ENCODE measurements at places on chromosomes 1 and 21.

- no peak for DNase-seq
Observed at GRCh38 chr1:179142889-179143299, 61.0 kb downstream of the TOR3A start.

DNA sequence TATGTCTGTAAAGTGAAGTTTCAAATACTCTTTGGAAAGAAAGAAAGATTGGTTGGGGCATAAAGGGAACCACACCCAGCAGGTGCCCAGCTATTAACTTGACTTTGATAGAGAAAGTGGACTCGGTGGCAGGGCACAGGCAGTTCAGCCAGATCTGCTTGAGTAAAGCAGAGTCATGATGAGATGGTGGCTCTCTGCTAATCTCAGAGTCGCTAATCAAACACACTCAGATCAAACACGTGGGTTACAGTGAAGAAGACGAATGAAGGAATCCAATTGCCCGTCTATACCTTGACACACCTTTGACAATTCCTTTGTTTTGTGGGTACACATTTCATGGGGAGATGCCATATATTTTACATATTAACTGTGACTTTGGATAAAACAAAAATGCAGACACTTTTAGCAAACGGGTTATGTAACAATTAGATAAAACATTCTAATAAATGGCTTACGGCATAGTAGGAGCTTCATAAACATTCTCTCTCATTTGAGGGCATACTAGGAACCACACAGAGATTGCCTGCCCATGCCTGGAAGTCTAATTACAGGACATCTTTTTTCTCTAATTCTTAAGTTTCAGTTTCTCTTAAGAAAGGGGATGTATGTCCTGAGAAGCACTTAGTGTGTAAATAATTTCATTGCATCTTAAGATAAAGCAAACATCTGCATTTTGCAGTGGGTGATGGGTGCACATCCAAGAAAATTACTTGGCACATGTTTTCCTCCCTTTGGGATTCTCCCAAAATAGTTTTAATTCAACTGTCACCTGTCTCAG is 7.2 kb downstream of the CBR1 start:
- DNase-seq = no peak

DNA sequence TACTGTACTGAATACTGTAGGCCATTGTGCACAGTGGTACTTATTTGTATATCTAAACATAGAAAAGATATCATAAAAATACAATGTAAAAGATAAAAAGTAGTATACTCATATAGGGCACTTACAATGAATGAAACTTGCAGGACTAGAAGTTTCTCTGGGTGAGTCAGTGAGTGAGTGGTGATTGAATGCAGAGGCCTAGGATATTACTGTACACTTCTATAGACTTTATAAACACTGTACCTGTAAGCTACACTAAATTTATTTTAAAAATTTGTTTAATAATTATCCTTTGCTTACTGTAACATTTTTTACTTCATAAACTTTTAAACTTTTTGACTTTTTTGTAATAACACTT is 82.5 kb downstream of the FGGY start:
- DNase-seq = no peak

GRCh38 chr1:173212952-173213491 is 5.9 kb upstream of the TNFSF4 start:
- DNase-seq = no peak

- DNase-seq = no peak
Observed at GRCh38 chr1:54800041-54800898, 853 bp downstream of the TTC22 start.

DNA sequence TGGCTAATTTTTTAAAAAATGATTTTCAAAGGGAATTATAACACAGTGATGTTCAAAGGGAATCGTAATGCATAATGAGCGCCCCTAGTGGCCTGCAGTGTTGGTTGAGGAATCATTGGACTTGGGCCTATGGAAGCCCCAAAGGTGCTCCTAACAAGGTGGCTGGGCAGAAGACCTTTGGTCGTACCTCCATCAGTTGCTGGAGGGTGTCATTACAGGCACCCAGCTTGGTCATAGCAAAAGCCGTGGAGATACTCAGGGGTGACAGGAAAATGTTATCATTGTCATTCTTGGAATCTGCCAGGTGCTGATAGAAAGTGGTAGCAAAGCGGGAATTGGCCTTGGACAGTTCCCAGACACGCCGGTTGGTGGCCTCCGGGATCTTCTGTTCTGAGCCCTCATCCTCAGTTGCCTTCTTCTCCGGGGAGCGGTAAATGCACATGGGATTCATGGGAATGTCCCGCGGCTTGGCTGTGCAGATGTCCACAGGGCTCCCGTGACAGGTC is 2.7 kb downstream of the SERPINC1 start:
- DNase-seq = peak; percentile 33

DNA sequence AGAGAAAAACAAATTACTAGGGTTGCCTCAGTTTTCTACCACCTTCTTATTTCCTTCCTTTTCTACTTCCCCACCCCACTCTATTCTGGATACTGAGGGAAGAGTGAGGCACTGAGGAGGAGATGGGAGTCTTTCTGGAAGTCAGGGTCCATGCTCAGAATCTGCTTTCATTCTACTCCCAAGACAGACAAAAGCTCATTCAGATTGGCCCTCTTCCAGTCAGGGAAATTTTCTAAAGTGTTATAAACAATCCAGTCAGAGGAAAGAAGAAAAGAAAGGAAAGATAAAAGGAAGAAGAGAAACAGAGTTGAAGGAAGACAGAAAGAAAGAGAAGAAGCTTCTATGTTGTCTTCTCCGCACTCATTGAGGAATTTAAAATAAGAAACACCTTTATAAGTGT is 228.6 kb downstream of the COP1 start:
- DNase-seq = no peak

All from CMK (cell line).